ENCODE measurements at places on chromosomes 6 and 20.

GRCh38 chr6:5084360-5084780 lies 771 bp upstream of the PPP1R3G start:
- no peak for DNase-seq

DNA sequence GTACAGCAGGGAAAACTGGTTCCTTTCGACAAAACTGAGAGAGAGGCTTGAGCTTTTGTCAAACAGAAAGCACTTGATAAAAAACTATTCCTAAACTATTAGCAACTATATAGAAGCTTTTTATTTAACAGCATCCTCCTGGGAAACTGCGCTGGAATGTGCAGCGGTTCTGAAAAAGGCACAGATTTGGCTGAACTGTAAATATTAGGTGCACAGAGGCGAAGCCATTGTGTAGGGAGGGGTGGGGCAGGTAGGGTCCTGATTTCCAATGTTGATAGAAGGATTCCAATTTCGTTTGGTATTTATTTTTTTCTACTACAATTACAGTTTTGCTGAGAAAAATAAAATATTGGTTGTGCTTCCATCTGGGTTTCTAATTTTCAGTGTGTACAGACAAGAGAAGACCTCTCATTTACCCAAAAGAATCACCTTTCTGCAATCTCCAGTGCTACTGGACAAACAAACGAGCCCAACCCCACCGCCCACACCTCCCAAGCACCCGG lies 698 bp upstream of the SH3BGRL2 start:
- DNase-seq = no peak

- no peak for DNase-seq
Observed at GRCh38 chr6:73964241-73964854, 268.3 kb downstream of the CD109 start.

- no peak for DNase-seq
Observed at GRCh38 chr20:36591854-36592641, 13.5 kb upstream of the RAB5IF start.

DNA sequence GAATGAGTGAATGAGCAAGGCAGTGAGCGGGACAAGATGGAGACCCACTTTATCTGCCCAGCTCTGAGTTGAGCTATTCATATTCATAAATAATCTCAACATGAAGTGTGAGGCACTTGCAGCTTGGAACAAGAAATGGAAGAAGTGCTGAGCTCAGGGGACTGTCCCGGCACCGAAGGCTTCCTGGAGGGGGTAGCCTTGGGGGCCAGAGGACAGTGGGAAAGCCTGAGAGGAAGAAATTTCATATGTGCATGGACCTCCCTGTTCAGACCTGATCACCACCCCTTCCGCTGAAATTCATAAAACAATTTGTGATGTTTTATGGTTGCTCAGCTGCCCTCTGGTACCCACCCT lies 103.2 kb downstream of the TOX2 start:
- no peak for DNase-seq

- no peak for DNase-seq
Observed at GRCh38 chr6:109079981-109080380, 14.7 kb downstream of the SESN1 start.

DNA sequence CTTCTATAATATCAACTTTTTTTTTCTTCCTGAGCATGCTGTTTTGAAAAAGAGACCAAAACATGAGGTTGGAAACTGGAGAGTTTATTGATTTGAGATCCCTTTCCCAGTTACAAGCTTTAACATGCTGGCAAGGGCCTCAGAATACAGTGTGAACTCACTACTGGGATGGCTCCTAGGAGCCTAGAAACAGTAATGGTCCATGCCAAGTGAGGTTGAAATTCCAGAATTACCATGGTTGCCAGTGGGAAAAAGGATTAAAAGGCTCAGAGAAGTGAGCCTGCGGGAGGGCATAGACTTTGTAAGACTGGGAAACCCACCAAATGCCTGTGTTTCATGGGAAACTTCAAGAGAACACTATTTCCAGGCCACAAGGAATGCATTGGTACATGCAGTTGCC lies 28.9 kb upstream of the SLC22A3 start:
- DNase-seq = no peak

GRCh38 chr6:56669041-56669440 lies 26.4 kb upstream of the DST start:
- no peak for DNase-seq

DNA sequence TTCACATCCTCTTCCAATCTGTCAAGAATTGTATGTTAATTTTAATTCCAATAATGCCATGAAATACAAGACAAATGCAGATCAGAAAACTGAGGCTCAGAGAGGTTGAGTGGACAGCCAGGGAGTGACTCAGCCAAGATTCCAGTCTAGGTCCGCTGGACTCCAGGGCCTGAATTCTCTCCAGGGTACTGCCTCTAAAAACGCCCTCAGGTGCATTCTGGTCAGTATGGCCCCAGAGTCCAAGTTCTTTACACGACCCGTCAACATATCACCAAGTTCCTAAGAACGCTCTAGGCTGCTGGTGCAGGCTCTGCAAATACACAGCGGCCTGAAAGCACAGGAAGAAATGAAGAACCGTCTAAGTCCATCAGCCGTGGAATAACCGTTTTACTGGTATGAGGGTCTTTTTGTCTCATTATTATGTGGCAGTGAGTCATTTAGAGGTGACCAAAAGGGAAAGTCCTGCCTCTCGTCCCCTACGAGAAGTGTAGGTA lies 709 bp upstream of the ASXL1 start:
- DNase-seq = no peak

DNA sequence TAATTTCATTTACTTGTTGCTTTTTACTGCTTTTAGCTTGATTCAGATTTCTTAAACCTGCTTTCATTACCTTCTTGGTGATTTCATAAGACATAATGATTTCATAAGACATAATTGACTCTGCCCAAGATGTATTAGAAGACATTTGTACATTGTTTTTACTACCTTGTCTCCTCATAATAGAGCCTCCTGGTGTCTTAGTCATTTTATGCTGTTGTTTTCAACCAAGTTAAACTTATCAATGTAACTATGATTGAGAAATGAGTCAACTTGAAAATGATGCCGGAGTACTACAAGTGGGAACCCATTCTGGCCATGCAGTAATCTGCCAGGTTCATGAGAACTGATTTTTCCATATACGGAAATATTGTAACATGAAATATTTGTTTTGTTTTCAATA lies 573.6 kb downstream of the MMUT start:
- no peak for DNase-seq

DNA sequence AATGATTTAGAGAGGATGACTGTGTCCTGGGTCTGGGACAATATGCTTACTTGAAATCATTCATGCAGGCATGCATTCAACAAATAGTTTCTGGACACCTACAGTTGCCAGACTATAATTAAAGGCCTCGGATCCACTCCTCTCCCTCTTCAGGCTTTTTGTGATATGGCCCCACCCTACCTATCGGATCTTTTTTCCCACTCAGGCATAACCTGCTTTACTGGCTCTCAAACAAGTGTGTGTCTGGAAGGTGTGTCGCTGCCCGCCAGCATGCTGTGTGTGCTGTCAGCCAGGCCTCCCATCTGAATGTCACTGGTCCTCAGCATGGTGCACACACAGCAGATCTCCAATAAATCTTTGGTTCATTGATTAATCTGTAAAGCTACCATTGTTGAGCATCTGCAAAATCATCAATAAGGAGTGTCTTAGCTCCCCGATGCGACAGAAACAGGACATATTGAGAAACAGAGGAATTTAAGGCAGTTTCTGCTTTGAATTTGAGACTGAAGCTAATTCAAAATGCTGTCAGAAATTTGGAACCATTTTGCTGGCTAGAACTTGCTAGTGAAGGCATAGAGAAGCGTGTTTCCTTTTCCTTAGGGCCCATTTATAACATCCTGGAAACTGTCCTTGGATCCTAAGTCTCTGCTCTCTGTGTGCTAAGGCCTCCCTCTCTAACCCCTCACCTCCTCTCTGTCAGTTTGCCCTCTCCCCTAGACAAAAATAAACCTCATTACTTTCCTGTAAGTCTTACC lies 23.5 kb upstream of the CCN6 start:
- DNase-seq = no peak

DNA sequence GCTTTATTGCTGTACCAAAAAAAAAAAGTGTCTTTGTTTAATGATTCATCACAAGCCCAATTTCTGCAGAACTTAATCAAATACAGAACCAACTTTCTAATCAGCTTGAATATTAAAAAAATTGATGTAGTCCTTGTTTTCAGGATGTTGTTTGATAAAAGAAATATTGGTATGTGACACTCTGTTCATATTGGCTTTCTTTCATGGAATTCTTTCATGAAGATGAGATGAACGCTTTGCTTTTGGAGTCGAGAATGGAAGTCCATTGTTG lies 184.3 kb downstream of the ZNF217 start:
- DNase-seq = no peak

GRCh38 chr6:97557355-97557754 lies 274.3 kb upstream of the MMS22L start:
- no peak for DNase-seq

DNA sequence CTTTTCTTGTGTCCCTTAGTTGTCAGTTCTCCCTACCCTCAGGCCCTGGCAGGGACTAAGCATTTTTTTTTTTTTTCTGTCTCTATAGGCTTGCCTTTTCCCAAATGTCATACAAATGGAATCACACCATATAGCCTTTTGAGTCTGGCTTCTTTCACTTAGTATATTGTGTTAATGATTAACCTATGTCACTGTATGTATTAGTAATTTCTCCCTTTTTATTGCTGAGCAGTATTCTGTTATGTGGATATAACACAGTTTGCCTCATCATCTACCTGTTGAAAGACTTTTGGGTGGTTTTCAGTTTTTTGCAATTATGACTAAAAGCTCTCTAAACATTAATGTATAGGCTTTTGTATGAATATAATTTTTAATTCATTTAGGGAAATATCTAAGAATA lies 16.0 kb upstream of the FBXO30 start:
- no peak for DNase-seq

- no peak for DNase-seq
Observed at GRCh38 chr6:141925001-141925400, 207.7 kb upstream of the GJE1 start.

DNA sequence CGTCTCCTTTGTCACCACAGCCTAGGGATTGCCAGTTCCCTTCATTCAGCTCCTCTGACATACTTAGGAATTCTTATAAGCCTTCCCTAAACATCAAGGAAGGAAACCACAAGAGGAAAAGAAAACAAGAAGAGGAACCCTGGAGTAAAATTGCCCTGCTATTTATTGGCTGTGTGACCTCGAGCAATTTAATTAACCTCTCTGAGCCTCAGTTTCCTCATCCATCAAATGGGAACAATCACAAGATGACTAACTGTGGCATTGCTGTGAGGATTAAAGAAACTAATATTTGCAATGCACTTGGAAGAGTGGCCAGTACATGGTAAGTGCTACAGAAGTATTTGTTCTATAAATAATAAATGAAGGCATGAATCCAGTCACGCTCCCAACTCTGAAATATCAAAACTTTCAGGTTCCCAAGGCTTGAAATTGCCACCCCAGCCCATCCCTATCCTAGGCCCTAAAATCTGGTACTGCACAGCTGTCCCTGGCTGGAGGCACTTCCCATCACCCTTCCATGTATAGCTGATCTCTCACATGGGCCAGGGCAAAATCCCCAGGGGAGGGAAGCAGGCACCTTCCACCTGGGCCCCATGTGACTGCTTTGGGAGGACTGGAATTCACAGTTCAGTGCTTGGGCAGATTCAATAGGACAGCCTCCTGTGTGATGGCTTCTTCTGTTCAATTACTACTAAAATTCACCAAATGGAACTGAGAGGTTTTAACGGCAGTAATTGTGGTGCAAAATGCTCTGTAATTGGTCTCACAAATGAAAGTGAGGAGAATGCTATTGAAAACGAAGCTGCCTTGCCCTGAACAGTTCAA lies 78.0 kb upstream of the MAFB start:
- no peak for DNase-seq

GRCh38 chr20:37943033-37943432 lies 40.1 kb downstream of the VSTM2L start:
- DNase-seq = no peak

DNA sequence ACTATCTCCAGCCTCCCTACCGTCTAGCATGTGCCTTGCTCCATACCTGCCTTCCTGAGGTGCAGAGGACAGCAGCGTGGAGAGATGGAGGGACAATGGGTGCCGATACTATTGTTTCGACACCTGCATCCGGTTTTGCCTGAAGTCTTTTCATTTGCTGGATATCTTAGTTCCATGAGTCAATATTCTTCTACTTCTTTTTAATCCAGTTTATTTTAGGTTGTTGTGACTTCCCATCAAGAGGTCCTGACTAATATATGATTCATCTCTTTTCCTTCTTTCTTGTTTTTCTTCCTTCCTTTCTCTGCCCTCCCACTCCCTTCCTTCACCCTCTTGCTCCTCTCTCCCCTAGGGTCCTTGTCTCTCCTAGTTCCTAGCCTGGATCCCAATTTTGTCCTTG lies 91.4 kb downstream of the CDH26 start:
- DNase-seq = no peak

- no peak for DNase-seq
Observed at GRCh38 chr6:71123051-71123450, 165.6 kb upstream of the OGFRL1 start.

GRCh38 chr20:19692685-19693119 lies 65.4 kb upstream of the RIN2 start:
- peak; percentile 26 for DNase-seq

DNA sequence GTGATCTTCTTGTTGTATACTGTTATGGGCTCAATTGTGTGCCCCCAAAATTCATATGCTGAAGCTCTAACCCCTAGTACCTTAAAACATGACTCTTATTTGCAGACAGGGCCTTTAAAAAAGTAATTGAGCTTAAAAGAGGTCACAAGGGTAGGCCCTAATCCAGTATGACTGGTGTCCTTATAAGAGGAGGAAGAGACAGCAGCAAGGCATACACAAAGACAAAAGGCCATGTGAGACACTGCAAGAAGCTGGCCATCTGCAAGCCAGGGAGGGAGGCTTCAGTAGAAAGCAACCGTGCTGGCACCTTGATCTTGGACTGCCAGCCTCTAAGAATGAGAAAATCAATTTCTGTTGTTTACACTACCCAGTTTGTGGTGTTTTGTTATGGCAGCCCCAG lies 8.4 kb downstream of the CAGE1 start:
- no peak for DNase-seq

GRCh38 chr6:136914947-136915346 lies 7.2 kb upstream of the SLC35D3 start:
- no peak for DNase-seq

- no peak for DNase-seq
Observed at GRCh38 chr6:168097621-168098430, 18.8 kb upstream of the FRMD1 start.

DNA sequence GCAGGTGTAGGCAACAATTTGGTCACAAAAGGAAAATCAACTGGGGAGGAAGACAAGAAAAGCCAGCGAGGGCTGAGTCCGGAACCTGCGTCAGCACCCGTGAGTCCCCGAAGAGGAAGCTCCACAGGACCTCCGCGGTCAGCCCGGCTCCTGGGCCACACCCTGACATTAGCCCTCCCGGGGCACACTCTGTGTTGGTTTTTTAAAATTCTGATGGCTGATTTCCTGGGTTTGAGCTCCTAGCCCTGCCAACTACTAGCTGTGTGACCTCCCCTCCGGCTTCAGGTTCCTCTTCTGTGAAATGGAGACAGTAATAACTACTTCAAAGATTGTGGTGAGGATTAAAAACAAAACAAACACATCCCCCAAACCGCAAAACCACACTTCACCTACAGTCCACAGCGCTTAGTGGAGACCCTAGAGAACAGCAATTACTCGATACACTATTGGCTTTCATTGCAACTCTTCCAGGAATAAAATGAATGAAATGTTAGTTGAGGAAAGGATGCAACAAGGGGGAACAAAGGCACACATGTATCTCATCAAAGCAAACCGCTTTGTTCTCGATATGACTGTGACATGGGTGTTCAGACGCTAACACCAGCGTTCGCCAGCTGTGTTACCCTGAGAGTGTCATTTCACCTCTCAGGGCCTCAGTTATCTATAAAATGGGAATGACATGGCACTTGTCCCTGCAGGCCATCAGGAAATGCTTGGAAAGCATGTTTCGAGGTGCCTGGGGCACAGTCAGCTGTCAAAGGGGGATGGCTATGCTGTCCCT lies 985 bp downstream of the ZBP1 start:
- no peak for DNase-seq

Data from stimulated activated CD8-positive, alpha-beta memory T cell treated with anti-CD3 and anti-CD28 coated beads, Interleukin-4, amount 100 ng/mL, for 24 hours (primary cell).